NCI-H1694 (cell line): ENCODE measurements at places on chromosomes 12 and 14.

- no peak for DNase-seq
These were observed 21.8 kb downstream of the ARMH4 start for GRCh38 chr14:58130116-58130782.

GRCh38 chr14:96160076-96160912 is 44.3 kb upstream of the BDKRB2 start:
- no peak for DNase-seq

DNA sequence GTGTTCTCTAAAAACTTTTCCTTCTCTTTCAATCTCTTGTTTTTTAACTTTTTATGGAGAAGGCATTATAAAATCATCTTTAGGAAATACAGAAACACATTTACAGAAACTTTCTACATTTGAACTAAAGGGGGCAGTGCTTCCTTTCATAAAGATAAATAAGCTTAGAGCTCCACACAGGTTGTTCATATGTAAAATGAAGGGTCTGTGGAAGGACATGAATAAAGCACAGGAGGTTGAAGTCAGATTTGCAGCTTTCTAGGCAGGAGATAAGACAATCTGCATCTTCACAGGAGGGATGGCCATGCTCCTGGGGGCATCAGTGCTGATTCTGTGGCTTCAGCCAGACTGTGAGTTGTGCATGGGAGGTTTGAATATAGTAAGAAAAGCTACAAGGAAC is 426.0 kb downstream of the DAD1 start:
- no peak for DNase-seq

- DNase-seq = no peak
These were observed 190.8 kb upstream of the ARHGAP5 start for GRCh38 chr14:31886156-31886835.

DNA sequence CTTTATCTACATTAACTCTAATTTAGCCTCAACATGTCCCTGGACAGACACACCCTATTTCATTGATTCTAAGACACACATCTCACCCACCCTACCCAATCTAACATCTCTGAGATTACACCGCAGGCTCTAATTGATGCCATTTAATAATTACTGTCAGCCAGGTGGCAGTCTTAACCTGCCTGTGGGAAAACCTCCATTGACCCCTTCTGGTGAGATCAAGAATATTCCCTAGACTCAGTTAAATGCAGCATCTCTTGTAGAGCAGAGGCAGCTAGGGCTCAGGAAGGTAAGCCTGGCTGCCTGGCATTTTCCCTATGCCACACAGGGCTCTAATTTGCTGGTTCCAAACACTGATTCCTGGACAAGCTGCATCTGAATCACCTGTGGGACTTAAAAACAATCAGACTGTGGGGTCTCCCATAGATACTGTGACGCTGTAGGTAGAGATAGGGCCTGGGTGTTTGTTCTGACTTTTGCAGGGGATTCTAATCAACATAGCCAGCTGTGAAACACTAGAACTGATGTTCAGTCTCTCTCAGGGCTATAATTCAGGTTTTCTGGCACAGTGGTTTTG is 14.3 kb downstream of the MCRS1 start:
- DNase-seq = peak; percentile 36

DNA sequence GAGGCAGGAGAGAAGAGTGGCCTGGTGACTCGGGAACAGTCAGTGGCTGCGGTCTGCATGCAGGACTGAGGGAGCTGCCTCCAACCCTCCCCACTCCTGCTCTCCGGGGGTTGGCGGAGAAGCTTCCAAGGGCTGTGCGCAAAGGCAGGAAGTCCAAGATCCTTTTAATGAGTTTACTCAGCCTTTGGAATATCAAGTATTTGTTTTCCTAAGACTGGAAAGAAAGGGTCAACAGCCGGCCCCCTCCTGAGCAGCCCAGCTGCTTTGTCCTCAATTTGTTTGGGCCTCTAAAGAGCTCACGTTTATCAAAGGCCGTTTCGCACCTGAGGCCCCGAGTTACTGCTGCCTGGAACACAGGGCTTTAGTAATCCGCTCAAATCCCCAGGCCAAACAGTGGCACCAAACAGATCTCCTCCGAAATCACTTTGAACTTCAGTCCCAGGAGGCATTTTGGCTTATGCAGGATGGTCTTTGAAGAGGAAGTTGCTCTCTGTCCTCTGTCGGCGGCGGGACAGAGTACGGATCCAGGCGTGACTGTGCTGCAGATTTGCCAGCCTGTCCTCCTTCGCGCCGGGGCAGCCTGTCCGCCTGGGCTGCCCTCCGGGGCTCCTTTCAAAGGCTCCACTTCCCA is 117.2 kb upstream of the FZD10 start:
- no peak for DNase-seq

GRCh38 chr14:74577247-74577947 is 34.6 kb downstream of the LTBP2 start:
- DNase-seq = no peak

GRCh38 chr12:131137009-131137835 is 183.5 kb downstream of the ADGRD1 start:
- DNase-seq = no peak

- no peak for DNase-seq
These were observed 145.9 kb downstream of the PDZRN4 start for GRCh38 chr12:41333974-41334373.

DNA sequence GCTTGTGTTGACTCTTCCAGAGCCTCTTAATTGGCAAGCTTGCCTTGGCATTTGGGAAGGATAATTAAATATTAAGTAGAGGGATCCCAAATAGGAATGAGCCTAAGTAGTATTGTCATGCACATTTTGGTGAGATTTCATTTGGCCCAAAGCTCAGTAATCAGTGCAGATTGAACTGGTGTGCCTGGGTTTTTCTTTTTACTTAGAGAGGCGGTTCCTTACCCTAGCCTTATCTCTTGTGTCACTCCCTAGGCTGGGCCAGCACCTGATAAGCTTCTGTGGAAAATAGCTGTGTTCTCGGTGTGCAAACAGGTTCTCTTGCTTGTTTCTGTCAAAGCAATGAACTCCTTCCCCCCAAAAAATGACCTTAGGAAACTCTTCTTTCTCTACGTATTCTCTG is 9.3 kb upstream of the B4GALNT3 start:
- no peak for DNase-seq

DNA sequence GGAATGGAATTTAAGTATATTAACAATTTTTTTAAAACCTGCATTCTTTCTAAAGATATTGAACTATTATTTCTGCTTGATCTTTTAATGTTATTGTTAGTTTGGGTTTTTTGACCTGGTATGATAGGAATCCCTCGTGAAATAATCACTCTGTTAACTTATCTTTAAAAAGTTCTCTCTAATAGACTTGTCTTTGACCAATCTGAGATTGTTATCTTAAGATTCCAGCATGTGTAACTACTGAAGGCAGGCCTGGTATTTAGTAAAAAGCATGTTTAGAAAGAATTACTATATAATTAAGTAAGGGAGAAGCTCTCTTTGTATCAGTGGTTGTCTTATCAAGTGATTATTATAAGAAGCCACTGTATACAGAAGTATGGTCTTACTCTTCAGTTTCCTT is 4.8 kb downstream of the TMTC2 start:
- DNase-seq = no peak

- no peak for DNase-seq
These were observed 231.6 kb downstream of the CACNA1C start for GRCh38 chr12:2284321-2284813.

DNA sequence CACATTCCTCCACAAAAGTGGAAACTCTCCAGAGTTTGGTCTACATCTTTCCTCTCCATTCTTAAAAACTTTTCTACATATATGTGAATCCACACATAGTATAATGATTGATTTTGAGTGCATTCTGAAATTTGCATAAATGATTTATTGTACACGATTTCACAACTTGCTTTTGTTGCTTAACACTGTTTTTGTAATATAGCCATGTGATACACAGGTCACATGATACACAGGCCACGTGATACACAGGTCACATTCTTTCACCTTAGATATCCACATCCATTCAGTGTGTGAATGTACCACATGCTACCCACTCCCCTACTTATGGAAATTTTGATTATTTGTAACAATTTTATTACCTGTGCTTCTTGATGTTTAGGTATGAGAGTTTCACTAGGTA is 319.1 kb downstream of the ZFP36L1 start:
- no peak for DNase-seq

DNA sequence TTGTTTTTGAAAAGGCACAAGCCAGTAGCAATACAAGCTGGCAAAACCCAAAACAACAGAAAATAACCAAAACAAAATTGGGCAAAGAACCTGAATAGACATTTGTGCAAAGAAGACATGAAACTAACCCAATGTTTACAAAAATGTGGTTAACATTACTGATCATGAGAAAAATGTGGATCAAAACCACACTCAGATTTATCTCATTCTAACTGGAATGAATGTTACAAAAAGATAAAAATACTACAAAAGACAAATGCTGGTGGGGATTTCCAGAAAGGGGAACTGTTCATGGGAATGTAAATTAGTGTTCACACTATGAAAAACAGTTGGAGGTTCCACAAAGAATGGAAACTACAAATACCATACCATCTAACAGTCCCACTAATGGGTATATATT is 26.6 kb downstream of the ASCL4 start:
- DNase-seq = no peak

- DNase-seq = no peak
These were observed 457.1 kb downstream of the DAD1 start for GRCh38 chr14:22131749-22132476.

DNA sequence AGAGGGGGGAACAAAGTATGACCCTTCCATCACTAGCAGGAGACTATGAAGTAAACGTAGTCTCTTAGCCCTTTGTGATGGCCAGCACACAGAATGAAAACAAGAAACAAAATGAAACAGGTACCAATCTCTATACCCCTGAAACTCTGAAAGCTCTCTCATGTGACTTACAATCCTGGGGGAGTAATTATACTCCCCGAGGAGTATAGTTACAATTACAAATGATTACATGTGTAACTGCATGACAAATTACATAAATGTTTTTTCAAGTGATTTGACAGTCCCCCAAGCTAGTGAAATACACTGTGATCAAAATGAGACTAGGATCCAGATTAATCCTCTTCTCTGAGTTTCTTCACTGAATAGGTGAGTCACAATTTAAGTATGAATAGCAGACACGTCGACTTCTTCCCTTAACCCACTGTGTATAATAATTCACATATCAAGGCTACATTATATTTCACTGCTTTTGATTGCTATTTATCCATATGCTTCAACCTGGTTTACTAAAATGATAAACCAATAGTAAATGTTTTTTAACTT is 74.0 kb downstream of the SPTSSA start:
- DNase-seq = no peak

GRCh38 chr12:126389220-126389841 is 1324.1 kb downstream of the AACS start:
- peak; percentile 42 for DNase-seq

- DNase-seq = no peak
These were observed 8.2 kb upstream of the CLEC2A start for GRCh38 chr12:9940375-9940774.

DNA sequence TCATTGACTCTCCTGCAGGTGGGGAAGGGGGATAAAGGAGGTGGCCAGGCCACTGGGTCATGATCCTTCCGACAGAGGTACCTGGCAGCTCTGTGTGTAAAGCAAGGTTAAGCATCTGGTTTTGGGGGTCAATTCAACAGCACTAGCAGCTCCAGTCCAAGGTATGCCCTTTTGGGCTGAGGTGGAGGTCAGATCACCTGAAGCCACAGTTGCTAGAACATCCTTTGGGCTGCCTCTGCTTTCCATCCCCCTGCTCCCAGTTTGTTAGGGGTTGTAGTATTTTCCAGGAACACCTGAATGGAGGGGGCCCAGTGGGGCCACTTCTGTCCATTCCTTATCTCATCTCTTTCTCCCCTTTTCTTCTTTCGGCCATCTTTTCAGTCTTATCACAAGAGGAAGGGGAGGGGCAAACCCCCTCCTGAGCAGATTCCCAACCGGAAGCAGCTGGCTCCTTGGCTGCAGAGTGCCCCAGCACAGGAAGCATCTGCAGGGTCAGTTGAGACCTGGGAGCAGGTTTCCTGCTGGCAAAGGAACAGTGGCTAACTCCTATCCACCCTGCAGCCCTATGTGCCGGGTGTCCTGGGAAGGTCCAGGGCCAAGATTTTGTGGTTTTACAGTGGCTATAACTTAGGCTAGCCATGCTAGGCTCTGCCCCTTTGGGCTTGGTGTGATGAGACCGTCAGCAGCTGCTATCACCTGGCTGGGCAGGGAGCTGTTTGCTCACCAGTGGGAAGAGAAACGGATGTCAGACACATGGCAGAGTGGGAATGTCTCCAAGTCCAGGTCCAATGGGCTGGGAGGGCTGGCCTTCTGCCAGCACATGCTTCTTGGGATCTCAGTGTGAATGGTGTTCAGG is 40.2 kb downstream of the SH2B3 start:
- DNase-seq = no peak

GRCh38 chr14:50733494-50733893 is 65.4 kb upstream of the SAV1 start:
- no peak for DNase-seq

- no peak for DNase-seq
These were observed 6.9 kb downstream of the PGF start for GRCh38 chr14:74948228-74949175.

GRCh38 chr14:65224799-65225198 is 122.5 kb upstream of the MAX start:
- peak; percentile 81 for DNase-seq

GRCh38 chr14:91870001-91870400 is 2.7 kb upstream of the TC2N start:
- DNase-seq = no peak

DNA sequence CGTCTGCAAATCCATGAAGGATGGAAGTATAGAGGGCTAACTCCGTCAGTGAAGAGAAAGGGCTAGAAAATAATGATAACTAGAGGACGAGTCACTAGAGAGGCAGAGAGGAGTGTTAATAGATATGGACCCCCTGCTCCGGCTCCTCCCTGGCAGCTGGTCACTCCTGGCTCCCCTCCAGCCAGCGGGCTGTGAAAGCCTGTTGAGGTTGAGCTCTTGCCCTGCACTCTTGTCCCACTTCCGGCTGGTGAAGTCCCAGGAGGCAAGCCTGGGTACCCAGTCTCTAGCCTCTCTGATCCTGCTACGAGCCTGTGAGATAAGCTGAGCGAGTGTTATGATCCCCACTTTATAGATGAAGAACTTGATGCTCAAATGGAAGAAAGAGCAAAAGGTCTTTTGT is 90.3 kb downstream of the RFX4 start:
- DNase-seq = peak; percentile 3

- DNase-seq = no peak
These were observed 6.1 kb upstream of the ACRBP start for GRCh38 chr12:6653342-6653741.

DNA sequence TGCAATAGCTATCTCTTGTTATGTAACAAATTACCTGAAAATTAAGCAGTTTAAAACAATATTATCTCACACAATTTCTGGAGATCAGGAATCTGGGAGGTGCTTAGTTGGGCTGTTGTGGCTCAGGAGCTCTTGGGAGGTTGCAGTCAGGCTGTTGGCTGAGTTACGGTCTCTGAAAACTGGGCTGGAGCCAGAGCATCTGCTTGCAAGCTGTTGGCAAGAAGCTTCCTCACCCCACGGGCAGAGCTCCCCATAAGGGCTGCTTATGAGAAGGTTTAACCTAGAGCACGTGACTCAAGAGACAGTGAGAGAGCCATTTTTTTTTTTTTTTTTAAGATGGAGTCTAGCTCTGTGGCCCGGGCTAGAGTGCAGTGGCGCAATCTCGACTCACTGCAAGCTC is 346.8 kb downstream of the ATP23 start:
- peak; percentile 42 for DNase-seq

GRCh38 chr12:50715174-50715573 is 48.7 kb upstream of the ATF1 start:
- DNase-seq = no peak
